Hepatocyte (in vitro differentiated cells): ENCODE measurements at places on chromosomes 4 and X. TPM values are rescaled to one million over a fixed set of nuclear protein-coding genes. Genes with fewer than 3 reads are reported as not detected.

Gene USP27X
- 5.6 and 6.1 TPM in 2 replicates for total RNA-seq

Gene MAGEB17
- total RNA-seq, result 0.20 TPM in 1 of 2 replicates, not detected in the other

- no peak for DNase-seq
Measured at GRCh38 chr4:37446016-37446415, 201.5 kb downstream of the NWD2 start.

Gene SLC6A14
- 0.72 and 2.7 TPM in 2 replicates for total RNA-seq

Gene COX7B2
- total RNA-seq, result not detected in 2 replicates
